Activated naive CD4-positive, alpha-beta T cell treated with anti-CD3 and anti-CD28 coated beads for 36 hours (primary cell): ENCODE measurements at places on chromosomes 12 and 14. TPM values are rescaled to one million over a fixed set of nuclear protein-coding genes. Genes with fewer than 3 reads are reported as not detected.

The SIX1 gene
- not detected for total RNA-seq

The DHRS7 gene
- 40.5 TPM for total RNA-seq

The OR4E2 gene
- not detected for total RNA-seq

The TOMM20L gene
- total RNA-seq = not detected

The GYS2 gene
- not detected for total RNA-seq

The LTB4R gene
- 10.6 TPM for total RNA-seq

The SDSL gene
- total RNA-seq = not detected

The CD163L1 gene
- not detected for total RNA-seq

The HPD gene
- total RNA-seq = not detected

The TAS2R9 gene
- not detected for total RNA-seq
